ENCODE measurements at places on chromosomes 11 and 22. TPM values are rescaled to one million over a fixed set of nuclear protein-coding genes. Genes with fewer than 3 reads are reported as not detected.

The NNMT gene
- 322 TPM for total RNA-seq

The PATE2 gene
- not detected for total RNA-seq

The MMP12 gene
- total RNA-seq = 0.22 TPM

DNA sequence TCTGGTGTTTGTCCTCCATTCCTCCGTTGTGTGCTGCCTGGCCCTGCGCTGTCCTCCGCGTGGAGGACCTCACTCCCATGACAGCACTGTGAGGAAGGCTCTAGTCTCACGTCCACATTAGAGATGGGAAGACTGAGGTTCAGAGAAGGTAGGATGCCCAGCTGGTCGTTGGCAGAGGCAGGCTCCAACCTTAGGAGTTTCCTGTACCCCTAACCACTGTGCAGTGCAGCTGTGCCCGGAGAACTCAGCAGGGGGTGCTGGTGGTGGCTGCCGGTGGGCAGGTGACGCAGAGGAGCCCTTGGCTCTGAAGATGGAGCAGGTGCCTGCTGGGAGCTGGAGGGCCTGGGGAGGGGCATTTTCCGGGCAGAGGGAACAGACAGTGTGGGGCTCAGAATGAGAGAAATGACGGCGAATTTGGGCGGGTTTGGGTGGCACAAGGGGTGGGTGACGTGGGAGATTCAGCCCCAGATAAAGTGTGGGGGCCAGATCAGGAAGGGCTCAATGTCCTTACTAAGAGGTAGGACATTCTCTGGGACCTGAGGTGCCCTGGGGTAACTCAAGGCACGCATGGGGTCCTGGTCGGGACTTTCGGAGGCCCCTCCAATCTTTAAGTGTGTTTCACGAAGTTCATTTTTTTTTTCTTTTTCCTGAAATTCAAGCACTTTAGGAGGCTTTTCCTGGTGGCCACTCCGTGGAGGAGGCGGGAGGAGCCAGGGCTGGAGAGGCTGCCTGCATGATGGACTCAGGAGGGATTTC is 535.0 kb downstream of the TBC1D22A start:
- no peak for DNase-seq

DNA sequence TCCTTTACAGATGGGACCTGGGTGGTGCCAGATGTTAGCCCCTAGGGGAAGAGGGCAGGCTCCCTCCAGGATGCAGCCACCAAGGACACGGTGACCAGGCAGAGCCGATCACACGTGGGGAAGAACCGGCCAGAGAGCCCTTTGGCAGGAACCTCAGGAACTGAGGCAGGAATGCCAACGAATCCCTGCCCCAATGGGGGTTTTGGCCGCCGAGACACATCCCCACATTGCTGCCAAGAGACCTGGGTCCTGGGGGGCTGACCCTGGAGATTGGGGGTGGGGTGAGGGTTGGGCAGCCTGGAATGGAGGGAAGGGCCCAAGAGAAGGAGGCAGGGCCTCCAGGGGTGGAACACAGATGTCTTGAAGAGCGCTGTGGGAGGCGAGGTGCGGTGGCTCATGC is 28.7 kb upstream of the LMO1 start:
- no peak for DNase-seq

DNA sequence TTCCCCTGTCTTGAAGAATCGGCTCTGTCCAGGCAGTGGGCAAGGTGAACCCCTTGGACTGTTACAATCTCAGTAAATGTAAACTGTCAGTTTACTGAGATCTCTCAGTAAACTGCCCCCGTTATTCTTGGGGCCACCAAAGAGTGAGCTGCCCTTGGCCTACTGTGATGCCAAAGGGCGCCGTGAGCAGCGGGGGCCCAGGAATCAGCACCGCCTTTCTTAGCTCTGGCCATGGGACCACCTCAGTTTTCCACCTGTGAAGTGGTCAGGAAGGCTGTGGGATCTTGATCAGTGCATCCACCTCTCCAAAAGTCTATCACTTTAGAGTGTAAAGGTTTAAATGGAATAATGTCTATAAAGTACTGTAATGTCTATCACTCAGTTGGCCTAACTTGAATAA is 57.1 kb downstream of the THAP12 start:
- DNase-seq = no peak

DNA sequence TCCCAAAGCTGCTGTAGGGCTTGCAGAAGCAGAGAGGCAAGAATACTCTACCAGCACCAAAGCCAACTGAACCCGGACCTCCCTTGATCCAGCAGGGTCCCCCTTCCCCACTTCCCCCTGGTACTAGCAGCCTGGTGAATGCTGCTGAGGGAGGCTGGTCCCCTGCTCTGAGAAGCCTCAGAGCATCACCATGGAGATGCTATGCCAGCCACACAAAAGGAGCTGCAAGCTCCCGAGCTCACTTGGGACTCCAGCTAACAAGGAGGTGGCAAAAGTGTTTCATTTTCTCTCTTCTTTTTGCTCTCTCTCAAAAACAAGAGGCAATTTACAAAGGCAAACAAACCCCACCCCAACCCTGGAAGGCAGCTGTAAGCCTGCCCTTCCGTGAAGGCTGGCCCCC is 509.8 kb downstream of the BUD13 start:
- DNase-seq = no peak

Measured in sciatic nerve (tissue), 2 donors.